Brain microvascular endothelial cell (primary cell): ENCODE measurements at places on chromosomes 1 and 21.
A peak's percentile ranks its signal among the peaks of the same experiment; 100 is the strongest.

DNA sequence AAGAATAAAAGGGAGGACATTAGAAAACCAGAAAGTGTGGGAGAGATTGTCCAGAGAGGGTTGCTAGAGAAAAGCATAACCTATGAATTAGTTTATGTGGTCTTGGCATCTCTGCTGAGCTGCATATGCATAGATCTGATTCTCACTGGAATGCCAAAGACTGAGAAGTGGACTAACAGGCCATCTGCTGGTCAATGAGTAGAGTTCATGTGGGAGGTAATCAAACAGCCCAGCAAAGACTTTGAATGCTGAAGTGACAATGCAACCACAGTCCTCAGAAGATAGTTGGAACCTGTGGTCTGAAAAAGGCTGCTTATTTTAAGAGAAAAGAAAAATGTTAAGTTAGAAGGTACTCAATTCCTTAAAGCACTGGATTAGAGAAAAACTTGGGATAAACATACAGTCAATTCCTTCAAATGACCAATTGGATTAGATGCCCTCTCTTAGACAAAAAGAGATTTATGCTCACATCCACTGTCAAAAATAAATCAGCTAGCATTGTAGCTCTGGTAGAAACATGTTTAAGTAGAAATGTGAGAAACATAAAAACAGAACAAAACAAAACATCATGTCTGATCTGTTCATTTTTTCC lies 382.8 kb downstream of the AMY1C start:
- no peak for DNase-seq

DNA sequence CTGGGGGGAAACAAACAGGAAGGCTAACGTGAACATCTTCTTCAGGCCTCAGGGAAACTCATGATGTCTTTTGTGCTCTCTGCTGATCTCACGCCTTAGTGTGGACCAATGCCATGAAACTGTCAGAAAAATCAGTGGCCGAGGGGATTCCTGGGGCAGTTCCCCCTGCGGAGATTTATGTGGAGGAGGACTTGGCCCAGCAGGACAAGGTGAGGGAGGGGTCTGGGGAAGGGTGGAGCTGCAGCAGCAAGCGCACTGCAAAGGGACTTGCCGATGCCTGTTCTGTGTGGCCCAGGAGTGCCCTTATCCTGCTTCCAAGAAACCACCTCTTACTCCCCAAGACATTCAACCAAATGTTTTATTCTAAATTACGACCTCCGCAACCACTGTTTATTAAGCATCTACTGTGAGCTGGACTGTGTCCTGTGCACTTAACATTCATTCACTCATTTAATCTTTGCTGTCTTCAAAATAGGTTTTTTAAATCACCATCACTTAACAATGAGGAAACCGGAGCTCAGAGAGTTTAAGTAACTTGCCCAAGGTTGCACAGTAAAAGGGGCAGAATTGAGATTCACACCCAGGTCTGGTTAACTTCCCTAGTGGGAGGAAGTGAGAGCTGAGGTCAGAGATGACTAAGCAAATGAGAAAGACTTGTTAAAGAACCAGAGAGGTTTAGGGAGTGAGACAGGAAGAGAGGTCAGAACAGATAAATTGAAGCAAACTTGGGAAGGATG lies 49.7 kb downstream of the FHAD1 start:
- DNase-seq, result no peak

GRCh38 chr1:20699558-20699957 lies 18.2 kb downstream of the KIF17 start:
- DNase-seq, result no peak

- no peak for DNase-seq
These were observed 2.4 kb downstream of the ATP2B4 start for GRCh38 chr1:203629016-203629506.

DNA sequence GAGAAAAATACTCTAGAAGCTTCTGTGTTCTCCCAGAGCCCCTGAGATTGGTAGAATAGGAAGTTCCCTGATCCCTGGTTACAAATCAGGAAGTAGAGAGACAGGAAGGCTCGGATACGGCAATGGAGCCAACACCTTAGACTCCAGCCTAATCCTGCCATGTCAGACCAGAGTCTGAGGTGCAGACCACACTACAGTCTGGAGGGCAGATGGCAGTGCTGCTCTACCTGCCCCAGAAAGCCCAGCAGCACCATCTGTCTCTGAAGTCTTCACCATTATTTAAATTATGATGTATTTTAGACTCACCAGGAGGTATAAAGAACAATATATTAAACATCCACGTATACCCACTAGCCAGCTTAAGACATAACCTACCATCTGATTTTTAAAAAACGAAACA lies 93.0 kb downstream of the MTR start:
- no peak for DNase-seq

GRCh38 chr21:16134134-16134533 lies 404.4 kb downstream of the USP25 start:
- DNase-seq, result no peak

- no peak for DNase-seq
These were observed 34.2 kb upstream of the VTCN1 start for GRCh38 chr1:117244971-117245370.

DNA sequence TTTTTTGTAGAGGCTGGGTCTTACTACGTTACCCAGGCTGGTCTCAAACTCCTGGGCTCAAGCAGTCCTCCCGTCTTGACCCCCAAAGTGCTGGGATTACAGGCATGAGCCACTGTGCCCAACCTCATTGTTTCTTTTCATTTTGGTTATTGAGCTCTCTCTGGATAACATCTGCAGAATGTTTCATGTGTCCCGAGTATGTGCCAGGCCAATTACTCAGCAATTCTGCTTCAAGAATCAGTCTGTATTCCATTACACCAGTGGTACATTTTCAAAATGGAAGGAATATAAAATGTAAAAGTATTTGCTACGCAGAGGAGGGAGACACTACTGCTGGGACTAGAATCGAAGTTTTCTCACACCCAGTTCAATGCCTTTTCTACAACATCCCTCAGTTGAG lies 1.7 kb upstream of the ELOA start:
- DNase-seq, result no peak

DNA sequence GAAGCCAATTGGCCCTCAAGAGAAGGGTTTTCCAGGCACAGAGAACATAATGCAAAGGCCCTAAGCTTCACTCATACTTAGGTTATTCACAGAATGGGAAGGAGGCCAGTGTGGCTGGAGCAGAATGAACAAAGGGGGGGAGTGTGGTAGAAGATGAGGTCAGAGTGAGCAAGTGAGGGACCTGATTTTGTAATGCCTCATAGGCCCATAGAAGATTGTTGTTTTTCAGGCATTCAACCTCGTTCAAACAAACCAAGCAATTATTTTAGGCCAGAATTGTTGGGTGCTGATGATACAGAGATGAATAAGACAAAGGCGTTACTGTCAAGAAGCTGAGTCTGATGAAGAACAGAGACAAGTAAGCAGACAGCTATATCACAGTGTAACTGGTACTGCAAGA lies 54.5 kb upstream of the RAP1A start:
- peak; percentile 65 for DNase-seq

DNA sequence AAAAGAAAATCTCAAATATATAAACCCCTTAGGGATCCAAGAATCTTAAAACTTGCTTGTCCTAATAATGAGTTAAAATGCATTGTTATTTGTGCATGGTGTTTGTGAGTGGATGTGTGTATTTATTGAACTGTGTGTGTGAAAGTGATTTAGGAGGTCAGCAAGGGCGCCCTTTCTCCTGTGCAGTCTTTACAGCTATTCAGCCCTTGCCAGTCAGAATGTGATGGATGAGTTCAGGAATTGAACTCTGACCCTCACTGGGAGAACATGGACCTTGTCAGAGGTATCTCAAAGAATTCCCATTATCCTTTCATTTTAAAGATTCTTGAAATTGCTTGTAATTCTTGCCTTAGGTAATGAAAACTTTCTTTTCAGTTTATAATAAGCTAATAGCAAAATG lies 493.0 kb upstream of the ADGRL4 start:
- no peak for DNase-seq

DNA sequence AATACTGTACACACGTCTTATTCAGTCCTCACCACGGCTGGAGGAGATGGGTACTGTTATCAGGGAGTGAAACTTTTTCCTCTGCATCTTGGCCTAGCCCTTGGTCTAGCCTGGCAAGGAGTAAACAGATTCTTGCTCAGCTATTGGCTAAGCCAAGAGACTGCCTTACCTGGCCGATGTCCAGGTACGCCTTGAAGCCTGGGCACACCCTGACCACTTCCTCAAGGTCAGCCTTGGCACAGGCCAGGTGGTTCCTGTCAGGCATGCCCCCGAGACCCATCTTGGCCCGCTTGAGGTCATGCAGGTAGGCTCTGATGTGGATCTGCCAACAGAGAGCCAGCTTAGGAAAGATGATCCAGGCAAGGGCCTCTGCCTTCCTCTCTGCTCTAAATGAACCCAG lies 17.8 kb upstream of the PARS2 start:
- no peak for DNase-seq

DNA sequence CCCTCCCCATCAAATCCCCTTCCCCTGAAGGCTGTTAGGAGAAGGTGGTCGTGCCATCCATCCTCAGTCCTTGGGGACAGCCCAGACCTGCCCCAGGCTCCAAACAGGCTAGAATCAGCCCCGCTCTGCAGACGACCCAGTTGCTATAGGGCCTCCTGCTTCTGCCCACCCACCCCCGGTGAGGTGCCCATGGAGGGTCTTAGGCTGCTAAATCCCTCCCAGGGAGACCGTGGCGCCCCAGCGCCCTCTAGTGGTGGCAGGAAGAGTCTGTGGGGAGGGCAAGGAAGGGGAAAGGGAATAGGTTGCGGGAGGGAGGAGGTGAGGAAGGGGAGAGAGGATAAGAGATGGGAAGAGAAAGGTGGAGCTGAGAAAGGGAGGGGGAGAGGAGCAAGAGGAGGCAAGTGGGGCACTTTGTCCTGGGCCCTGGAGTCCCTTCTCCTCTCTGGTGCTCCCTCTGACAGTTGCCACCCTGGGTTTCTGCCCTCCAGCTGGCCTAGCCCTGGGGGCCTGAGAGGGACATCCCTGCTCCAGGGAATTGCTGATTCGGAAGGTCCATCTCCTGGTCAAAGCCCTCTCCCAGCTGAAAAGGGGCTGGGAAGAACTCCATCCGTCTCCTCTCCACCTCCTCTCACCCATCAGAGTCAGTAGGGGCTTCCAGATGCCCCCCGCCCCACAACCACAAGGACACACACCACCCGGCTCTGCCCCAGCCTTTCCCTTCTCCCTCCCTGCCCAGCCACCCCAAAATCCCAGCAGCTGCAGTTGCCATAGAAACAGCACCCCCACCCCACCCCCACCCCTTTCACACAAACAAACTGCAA lies 55.4 kb downstream of the CAMK2N1 start:
- DNase-seq, result no peak

DNA sequence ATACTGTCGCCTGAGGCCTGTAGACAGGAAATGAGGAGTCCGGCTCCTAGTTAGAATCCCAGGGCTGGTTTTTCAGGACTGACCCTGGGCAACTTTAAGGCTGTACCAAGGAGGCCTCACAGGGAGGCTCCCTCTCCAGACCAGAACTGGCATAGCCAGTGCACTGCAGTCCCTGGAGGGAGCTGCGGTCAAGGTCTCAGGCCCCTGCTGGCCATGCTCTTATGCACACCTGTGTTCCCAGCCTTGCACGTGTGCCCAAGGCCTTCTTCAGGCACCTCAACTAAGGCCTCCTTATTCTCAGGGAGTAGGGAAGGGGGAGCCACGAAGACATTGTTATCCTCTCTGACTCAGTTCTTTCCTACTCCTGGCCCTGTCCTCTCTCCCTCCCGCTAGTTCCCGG lies 22.0 kb upstream of the IFNAR1 start:
- DNase-seq, result no peak

DNA sequence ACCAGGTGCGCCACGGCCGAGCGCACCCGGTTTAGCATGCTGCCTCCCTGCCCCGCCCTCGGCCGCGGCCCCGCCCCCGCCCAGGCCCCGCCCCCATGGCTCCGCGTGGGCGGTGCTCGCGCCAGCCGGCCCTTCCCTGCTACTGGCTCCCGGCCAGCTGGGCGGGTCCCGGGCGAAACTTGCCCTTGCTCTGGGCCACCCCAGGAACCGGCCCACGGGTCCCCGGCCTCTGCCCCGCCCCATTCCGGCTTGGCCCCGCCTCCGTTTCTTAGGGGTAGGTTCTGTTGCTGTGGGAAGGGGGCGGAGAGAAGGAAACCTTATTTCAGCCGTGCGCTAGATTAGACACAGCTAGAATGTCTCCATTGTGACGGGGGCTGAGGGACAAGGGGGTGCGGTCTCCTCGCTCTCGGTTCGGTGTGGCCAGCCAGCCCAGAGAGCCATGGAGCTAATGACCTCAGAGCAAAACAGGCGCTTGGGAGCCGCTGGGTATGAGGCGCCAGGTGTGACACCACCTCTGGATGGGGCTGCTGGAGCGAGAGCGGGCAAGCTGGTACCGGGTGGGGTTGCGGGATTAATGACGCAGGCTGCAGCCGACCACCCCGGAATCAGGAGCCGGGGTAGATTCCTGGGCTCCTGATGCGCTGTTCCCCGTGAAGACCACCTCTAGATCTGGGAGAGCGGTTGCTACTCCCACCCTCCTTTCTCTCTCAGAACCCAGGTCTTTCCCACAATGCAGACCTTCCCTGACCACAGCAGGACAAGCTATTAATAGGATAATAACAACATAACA lies at the start of gene PPM1J:
TSS of gene PPM1J (minus strand) at position 69 of the 790 bp plus-strand sequence. CDS start at position 38, 31 bp downstream.
- peak; percentile 93 for DNase-seq

DNA sequence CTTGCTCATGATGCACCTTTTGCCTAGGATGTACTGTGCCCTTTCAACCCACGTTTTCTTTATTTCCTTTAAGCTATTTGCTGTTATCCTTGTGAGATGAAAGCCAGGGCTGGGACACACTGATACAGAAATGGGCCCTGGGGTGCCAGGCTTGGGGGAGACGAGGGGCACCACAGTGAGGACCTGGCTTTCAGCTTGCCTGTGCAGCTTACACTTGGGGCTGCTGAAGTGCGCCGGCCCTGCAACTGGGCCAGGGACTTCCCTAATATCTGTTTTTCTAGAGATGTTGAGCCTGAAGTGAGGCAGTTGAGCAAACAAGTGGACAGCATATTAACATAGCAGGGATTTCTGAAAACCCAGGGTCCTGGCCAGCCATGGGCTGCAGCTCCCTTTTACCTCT lies 42.5 kb upstream of the SLC19A1 start:
- no peak for DNase-seq
